NCI-H774 (cell line): ENCODE measurements at places on chromosomes 2 and 18.

DNA sequence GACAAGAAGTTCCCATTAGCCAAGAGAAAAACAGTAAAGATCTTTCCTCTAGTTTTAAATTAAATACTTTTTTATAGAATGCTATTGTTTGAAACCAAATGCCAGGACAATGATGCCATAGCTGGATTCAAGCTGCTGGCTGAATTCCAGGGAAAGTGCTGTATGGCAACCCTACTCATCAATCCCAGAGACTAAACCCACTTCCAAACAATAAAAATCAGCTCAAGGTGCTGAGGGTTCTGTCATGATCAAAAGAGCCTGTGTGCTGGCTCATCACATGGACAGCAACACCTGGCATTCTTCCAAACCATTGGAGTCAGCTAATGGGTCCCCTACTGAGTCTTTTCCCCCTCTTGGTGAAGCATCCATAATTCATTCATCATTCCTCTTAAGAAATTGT, 53.7 kb upstream of the PARD3B start:
- no peak for DNase-seq

- no peak for DNase-seq
Measured at GRCh38 chr2:101047075-101047766, 45.1 kb downstream of the RPL31 start.

DNA sequence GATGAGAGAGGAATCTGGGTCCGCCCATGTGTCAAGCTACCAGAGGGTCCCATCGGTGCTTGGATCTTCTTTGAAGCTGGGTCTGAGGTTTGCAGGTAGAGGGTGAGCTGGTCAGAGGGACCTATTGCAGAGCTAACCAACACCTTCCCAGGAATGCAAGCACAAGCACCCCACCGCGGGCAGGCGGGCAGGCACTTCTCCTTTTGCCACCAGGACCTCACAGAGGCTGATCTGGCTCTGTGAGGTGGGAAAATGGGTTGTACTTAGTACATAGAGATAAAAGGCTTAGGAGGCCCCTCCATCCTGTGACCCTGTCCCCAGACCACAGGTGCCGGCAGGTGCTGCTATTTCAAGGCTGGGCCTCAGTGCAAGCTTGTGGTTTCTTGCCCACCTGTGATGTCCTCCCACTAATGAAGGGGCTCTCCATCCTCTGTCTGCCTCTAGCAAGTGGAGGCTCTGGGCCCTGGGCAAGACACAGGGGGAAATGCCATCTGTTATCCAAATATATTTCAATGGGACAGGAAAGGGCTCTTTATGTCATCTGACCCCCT, 31.4 kb upstream of the IL37 start:
- DNase-seq, result no peak

GRCh38 chr2:95261602-95262001, 12.6 kb upstream of the PROM2 start:
- no peak for DNase-seq

DNA sequence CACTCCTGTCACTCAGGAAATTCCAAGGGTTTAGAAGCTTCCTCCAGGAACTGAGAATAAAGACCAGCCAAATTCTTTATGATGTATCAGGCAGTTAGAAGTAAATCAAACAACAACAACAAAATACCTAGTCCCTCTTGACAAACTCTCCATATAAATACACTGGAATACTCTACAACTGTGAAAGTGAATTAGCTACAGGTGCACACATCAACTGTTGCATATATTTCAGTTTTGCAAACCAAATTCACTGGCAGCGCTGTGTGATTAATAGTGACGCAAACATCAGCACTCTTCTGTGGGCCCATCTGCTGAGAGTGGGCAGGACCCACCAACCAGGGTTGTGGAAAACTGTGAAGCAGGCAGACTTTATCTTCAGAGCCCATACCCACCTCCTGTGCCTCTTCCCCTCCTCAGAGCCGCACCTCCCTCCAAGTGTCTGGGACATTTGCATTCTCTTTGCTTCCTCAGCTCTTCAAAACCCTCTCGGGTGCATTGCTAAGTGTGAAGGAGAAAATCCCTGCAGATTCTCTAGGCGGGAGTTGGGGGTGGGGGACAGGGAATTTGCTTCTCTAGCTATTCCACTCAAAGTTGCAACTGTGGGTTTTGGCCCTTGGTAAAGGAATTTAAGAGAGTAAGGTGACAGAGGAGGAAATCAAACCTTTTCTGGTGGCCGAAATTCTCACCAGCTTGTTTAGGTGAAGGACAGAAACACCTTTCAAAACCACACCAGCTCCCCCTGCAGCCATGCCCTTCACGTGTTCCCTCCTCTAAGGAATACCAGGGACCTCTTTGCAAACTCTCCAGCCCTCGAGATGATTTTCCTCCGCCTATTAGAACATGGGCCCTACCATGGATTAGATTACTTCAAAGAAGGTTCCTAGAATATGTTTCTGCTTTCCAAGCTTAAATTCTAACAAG, 119.3 kb downstream of the MRO start:
- no peak for DNase-seq
